ENCODE measurements at places on chromosomes 12 and 14. TPM values are rescaled to one million over a fixed set of nuclear protein-coding genes. Genes with fewer than 3 reads are reported as not detected.

Gene KLRF1
- total RNA-seq: 0.35 TPM

Gene TOX4
- total RNA-seq: 41.5 TPM

Gene COCH
- total RNA-seq: 1.8 TPM

- no peak for DNase-seq
These were observed 2.9 kb upstream of the NYNRIN start for GRCh38 chr14:24395609-24396582.

GRCh38 chr14:55107766-55108554 lies 21.1 kb upstream of the LGALS3 start:
- peak; percentile 94 for DNase-seq

DNA sequence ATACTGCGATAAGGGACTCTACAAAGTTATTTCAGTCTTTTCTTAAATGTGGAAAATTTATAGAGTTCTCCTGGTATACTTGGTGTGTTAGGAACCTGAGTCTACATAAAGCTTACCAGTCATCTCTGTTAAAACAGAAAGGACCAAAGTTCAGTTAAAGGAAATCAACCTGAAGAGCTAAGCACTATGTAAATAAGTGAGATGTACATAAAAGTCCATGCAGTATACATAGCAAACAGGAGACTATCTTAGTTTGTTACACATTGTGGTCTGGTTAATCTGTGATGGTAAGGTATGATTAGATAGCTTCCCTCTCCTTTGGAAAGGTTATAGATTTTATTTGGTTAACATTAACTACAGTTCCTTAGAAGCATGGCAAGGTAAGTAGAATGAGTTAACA lies 75.9 kb downstream of the ATP2B1 start:
- no peak for DNase-seq
